Mesenchymal stem cell (in vitro differentiated cells and primary cell): ENCODE measurements at places on chromosomes 2 and 18.

- DNase-seq = no peak
Observed at GRCh38 chr2:207327513-207327912, 161.8 kb upstream of the KLF7 start.

GRCh38 chr2:215728504-215729065, 284.8 kb downstream of the MREG start:
- peak; percentile 83 for DNase-seq

DNA sequence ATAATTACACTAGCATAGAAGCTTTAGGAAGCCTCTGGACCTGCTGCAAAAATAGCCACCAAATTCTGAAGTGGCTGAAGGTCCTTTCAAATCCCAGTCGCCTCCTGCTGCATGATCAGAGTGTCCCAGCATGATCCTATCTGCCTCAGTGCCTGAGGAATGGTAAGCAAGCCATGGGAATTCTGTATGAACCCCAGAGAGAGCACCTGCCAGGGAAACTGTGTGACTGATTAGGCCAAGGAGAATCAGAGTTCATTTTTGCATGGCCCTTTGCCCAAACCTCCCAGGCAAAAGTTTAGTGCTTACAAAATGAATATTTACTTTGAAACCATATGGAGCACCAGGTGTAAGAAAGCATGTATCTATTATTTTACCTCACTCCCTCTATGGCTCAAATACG, 221.4 kb downstream of the ARL4C start:
- no peak for DNase-seq

DNA sequence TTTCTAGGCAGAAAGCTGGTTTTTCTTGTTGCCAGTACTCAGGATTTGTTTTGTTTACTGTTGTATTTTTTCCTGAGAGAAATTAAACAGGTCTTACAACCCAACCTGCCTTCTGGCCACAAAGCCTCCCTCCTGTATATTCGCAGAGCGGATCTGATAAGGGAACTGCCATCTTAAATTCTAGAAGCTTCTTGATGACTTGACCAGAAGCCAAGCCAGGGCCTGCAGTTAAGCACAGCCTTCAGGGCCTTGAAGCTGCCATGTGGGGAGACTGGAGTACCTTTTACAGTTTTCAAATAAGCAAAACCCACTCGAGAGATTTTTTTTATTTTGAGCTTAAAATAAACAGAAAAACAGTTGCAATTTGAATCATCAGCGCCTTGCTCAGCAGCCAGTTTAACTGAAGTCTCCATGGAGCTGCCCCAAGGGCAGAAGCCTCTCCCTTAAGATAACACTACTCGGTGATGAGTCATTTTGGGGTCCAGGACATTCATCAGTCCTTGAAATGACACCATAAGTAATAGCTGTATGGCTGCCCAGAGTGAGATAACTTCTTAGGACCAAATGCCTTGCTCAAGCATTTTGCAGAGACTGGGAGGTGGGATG, 51.5 kb upstream of the PHLPP1 start:
- peak; percentile 64 for DNase-seq

- DNase-seq = no peak
Observed at GRCh38 chr18:62999392-62999791, 284.1 kb downstream of the PHLPP1 start.

- peak; percentile 84 for DNase-seq
Observed at GRCh38 chr2:26764078-26764887, at the start of gene SLC35F6. Gene SLC35F6, plus strand, starts transcription at chr2:26764284. Its CDS starts 66 bp downstream, at chr2:26764350.

DNA sequence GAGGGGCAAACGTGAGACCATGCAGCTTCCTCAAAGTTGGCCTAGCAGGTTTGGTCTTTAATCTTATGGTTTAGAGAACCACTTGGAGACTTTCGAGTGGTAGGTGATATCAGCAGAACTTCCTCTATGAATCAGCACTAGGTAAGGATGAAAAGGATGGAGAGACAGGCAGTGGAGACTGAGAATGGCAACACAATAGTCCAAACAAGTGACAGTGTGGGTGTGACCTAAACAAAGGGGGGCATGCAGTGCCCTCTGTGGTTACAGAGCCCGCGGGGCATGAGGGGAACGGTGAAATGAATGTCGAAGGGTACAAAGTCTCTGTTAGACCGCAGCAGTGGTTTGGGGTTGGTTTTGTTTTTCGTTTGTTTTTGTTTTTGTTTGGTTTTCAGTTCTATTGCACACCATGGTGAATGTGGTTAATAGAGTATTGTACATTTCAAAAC, 143.9 kb downstream of the L3MBTL4 start:
- DNase-seq = no peak

DNA sequence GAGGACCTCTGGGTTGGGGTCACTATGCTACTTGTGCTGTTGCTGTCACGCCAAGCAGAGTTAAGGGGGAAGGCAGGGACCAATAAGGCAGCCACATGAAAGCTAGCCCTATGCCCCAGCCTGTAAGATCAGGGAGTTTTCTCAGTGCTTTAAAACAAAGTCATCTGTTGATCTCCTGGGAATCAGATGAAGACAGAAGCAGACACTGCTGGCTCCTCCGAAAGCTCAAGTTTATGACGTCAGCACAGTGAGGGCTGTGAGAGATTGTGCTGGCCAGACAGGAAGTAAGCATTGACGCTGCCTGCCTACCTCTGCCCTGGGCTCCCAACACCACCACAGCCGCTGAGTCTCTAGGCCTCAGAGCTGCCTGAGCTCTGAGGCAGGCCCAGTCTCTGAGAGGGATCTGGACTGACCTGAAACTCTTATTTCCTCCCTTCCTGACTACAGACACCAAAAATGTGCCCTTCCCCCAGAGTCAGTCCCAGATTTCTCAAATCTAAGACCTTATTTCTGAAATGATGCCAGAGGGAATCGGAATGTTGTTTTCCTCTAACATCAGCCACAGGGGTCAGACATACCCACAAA, 118.1 kb upstream of the EPAS1 start:
- DNase-seq = peak; percentile 99

- peak; percentile 69 for DNase-seq
Observed at GRCh38 chr2:17104454-17104853, 413.8 kb downstream of the RAD51AP2 start.

DNA sequence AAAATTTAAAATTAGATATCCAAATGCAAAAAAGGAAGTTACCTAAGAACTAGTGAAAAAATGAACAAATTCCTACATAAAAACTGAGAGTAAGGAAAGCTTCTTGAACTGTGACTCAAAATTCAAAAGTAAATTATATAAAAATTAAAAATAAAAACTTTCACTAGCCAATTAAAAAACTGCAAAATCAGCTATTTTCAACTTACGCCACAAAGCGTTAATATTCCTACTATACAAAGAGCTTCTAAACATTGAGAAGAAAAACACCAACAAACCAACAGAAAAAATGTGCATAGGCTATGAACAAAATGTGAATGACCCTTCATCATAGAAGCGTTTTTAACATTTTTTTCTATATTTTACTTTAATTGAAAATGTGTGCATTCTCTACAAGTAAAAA, 445.7 kb downstream of the CDH2 start:
- DNase-seq = no peak

DNA sequence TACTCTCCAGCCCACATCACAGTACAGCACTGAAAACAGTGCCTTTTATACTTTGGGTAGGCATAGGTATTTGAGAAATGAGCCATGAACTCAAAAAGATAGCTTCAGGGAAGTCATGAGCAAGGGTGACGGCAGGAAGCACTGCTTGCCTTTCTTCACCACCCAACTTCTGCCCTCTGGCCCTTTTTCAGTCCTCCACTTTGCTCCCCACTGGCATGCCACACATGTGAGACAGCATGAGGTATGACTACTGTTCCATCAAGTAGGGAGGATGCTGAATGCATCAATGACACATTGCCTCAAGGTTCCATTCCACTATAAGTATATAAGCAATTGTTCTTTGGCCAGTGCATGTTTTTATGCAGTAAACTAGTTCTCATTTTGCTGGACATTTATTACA, 373.0 kb downstream of the NRXN1 start:
- DNase-seq = no peak

GRCh38 chr2:159116922-159117321, 148.5 kb downstream of the TANC1 start:
- no peak for DNase-seq

- peak; percentile 61 for DNase-seq
Observed at GRCh38 chr2:158619496-158619895, 162.7 kb downstream of the PKP4 start.

GRCh38 chr2:152089238-152089637, 9.6 kb downstream of the CACNB4 start:
- no peak for DNase-seq

- peak; percentile 39 for DNase-seq
Observed at GRCh38 chr18:58671632-58672564, 633 bp downstream of the MALT1 start.

DNA sequence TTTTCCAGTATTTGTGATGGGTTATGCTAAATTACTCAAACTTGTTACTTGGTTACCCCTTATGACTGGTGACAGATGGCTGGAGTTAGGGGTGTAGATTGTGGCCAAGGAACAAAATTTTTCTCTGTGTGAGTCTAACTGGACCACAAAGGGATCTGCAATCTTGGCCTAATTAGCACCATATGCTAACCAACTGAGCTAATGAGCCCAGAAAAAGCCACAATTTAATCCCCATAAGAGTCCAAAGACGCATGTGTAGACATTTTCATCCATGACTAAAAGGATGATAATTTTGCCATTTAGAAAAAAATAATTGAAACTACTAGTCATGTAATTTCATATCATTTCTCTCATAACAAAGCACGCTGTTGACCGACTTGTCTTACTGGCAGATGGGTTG, 151.2 kb downstream of the ABCA12 start:
- DNase-seq = no peak

DNA sequence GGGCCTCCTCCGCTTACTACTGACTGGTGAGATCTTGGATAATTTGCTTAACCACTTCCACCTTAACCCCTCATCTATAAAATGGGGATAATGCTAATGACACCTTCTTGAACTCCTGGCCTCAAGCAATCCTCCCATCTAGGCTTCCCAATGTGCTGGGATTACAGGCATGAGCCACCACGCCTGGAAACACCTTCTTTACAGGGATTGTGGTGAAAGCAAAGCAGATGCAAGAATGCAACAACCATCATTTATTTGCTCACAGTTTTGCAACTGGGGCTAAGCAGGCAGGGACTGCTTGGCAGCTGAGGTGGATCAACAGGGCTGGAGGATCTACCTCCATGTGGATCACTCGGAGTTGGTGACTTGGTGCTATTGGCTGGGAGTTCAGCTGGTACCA, 76.2 kb upstream of the ZNF532 start:
- no peak for DNase-seq

DNA sequence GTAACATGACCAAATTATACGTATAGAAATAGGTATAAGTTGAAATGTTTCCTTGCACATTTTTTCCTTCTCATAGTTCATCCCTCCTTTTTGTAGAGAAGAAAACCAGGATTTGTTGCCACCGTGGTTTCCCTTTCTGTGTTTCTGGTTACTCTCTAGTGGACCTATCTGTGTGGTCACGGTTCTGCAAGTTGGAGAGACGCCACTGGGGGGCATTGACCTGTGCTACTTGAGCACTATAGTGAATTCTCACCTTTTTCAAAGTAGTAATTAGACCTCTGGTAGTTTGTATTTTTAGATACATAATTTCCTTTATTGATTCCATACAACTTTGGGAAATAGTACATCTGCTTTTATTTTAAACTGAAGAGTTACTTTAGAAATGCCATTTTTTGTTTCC, 444.8 kb downstream of the PTPRM start:
- no peak for DNase-seq

GRCh38 chr2:239461291-239462190, 60.7 kb upstream of the HDAC4 start:
- no peak for DNase-seq

DNA sequence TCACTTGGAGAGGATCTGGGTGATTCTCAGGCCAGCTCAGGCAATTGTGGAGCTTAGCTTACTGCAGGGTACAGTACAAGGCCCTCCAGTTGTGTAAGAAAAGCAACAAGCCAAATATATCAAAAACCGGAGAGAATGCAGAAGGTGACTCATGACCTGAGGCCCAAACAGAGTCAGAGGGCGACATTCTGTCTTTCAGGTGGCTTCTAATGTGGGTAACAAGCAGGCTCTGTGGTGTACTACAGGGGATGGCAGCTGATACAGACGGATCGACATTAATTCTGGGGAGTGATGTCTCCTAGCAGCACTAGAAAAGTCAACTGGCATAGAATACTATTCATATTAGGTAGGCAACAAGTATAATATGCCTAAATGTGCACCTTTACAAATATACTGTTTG, 219.5 kb upstream of the SOX11 start:
- no peak for DNase-seq

- DNase-seq = no peak
Observed at GRCh38 chr18:48263914-48264902, 145.0 kb downstream of the ZBTB7C start.

DNA sequence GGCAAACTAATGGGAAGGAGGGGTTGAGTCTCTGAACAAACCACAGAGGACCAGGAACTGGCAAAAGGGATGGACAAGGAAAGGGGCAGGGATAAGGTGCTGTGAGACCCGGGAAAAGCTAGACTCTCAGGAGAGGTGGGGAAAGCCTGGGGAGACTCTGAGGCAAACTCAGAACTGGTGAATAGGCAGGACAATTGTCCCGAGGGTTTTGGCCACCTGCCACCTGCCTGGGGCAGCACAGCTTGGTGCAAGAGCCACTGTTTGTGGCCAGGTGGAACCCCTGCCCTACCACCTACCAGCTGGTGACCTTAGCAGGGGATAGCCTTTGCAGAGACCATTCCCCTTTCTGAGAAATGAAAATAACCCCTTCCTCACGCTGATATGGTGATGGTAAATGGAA, 129.4 kb upstream of the ASB18 start:
- DNase-seq = no peak

DNA sequence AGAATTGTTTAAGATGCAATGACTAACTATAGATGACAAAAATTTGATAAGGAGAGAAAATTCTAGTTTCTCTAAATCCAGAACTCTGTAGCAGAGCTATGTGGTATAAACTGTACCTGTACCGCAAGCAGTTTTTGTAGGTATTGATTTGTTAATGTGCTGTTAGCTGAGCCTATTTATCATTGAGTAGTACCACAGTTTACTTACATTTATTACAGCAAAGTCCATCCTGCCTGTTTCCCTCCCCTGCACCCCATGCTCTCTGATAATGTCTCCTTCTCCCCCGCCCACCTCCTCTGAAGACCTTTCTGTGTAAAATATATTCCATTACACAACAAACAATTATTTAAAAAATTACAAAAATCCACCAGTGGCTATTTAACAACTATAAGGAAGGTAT, 170.6 kb downstream of the RNF152 start:
- DNase-seq = no peak

DNA sequence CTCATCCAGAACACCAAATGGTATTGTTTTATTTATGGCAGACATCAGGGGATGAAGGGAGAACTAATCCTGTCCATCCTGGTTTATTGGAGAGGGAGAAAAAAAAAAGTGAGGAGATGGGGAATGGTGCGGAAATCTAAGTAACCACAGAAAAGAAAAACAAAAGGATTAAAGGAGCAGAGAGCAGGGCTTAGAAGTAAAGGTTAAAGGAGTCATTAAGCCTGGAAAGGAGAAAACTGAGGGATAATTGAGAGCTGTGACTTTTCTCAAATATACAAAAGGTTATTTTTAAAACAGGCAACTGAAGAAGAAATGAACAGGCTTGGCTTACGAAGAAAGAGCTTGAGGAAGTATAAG, 127.2 kb upstream of the PPP1CB start:
- peak; percentile 55 for DNase-seq
